Fibroblast of lung (primary cell): ENCODE measurements at places on chromosomes 16 and 17.

DNA sequence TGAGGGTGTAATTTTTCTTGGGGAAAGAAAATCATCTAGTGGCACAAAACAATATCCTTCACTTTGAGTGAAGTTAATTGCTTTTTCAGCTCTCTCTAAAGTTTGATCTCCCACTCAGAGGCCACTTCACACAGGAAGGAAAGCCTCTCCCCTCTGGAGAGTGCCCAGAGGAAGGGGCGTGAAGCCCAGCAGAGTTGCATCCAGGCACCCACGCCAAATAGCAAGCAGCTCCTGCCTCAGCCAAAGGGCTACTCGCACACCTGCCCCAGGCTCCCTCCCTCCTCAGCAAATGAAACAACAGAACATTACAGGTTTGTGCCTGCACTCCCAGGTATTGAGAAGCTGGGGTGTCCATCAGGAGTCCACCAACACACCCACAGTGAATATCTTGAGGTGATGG is 183.0 kb upstream of the RPL38 start:
- DNase-seq, result no peak

- no peak for DNase-seq
These were observed 29.5 kb upstream of the CREBBP start for GRCh38 chr16:3909791-3910583.

DNA sequence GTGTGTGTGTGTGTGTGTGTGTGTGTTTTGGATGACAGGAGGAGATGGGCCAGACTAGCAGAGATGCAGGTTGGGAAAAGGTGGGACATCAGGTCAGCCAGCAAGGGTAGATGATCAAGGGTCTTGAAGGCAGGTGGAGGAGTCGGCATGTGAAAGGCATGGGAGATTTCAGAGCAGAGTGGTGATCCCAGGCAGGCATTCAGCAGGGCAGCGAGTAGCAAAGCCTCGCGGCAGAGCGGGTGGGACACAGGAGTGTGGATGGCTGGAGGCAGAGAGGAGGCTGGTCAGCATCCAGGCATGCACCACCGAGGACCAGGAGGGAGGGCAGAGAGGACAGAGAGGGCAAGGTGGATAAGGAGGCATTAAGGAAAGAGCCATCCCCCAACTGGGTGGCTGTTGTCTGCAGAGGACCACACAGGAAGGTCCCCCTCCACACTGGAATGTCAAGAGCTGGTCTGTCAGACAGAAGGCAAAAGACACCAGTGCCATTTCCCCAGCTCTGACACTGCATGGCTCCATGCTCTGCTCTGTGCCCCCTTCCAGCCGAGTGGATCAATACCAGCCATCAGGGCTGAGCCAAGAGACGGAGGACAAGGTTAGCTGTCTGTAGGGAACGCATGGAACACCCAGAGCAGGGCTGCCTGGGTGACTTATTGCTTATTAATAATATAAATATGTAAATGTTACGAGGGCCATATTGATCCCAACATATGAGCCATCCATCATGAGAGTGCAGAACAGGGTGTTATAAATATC is 74.8 kb upstream of the RPL38 start:
- DNase-seq, result no peak

GRCh38 chr17:49409066-49409465 is 5.6 kb downstream of the PHB1 start:
- no peak for DNase-seq

GRCh38 chr17:3818786-3819185 is 17.8 kb upstream of the ITGAE start:
- DNase-seq, result no peak

DNA sequence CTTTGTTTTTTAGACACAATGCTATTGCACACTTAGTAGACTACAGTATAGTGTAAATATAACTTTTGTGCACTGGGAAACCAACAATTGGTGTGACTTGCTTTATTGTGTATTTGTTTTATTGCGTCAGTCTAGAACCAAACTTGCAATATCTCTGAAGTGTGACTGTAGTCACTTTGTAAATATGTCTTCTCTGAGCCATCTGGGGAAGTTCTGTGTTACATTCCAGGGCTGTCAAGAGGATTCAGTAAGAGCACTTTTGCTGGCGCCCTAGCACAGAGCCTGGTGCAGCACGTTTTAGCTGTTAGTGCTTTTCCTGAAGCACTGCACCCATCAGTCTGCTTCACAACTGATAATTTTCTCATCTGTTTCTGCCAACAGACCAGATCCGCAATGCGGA is 73.2 kb downstream of the NT5M start:
- no peak for DNase-seq

DNA sequence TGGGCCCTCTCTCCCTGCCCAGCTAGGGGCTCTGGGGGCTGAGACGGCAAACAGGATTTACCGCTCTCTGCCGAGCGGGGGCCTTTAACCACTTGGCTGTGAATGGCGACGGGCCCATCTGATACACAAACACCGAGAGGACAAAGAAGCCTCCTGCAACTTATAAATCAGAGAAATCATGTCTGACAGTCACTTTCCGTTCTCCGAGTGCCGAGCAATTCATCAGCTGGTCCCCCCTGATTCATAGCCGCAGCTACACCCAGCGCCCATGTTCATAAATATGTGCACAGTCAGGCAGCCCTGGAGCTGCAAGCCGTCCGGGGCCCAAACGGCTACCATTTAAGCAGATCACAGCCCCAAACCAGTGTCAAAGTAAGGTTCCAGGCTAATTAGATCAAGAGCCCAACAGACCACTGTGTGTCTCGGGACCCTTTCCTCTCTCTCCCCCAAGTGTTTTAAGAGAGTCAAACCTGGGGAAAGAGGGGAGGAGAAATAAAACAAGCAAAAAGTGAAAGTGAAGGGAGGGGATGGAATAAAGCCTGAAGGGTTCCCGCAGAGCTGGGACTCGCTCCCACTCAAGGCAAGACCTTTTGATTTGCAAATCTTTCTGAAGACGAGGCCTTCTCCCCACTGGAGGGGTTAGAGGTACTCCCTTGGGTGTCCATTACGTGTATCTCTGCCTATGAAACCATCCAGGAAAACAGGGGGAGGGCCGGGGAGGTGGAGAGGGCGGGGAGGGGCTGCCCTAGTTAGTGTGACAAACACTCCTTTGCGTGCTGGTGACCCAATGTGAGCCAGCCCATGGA is 154.7 kb downstream of the C16orf78 start:
- DNase-seq, result peak; percentile 65

DNA sequence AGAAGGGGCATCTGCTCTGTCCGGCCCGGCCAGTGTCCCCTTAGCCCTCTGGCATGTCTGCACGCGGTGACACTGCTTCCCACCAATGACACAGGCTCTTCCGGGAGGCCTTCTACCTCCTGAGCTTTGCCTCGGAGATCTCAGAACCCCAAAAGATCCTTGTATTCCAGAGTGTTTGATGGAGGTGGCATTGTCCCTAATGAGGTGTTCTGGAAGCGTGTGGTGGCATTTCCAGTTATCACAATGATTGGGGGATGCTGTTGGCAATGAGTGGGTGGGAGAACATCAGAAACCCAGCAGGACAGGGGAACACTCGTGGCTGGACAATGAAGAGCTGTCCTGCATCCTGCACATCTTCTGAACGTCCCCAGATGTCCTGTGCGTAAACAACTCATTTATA is 198.0 kb downstream of the XYLT1 start:
- DNase-seq, result no peak

GRCh38 chr17:77280304-77281121 is 139.7 kb downstream of the SEC14L1 start:
- peak; percentile 88 for DNase-seq

GRCh38 chr17:73646409-73647300 is 2.4 kb upstream of the SDK2 start:
- no peak for DNase-seq

DNA sequence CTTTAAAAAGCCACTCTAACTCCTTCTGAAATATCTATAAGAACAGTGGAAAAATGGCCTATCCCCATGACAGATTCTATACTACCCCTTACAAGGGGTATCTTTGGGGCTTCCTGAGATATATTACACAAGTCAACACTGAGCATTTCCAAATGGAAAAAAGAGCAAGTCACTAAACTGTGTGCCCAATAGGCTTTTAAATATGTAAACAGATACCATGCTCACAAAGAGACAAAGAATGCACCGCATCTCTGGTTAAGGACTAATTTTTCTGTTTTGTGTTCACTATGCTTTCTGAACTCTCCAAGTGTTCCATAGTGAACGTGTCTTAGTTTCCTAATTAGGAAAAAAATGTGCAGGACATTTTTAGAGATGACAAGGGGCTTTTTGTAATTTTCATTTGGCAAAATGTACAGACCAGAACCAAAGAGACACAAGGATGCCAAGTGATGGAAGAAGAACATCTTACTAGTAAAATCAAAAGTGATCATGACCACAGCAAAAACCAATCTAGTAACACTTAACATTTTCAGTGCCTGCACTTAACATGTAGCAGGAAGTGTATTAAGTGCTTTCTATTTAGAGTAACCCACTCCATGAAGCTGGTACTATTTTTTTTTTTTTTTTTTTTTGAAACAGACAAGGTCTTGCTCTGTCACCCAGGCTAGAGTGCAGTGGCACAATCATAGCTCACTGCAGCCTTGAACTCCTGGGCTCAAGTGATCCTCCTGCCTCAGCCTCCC is 21.5 kb downstream of the MYH11 start:
- no peak for DNase-seq

GRCh38 chr17:42760652-42761581 is at the start of gene RAMP2:
TSS of gene RAMP2 (plus strand) at chr17:42761227. CDS start at chr17:42761262, 35 bp downstream.
- peak; percentile 10 for DNase-seq

DNA sequence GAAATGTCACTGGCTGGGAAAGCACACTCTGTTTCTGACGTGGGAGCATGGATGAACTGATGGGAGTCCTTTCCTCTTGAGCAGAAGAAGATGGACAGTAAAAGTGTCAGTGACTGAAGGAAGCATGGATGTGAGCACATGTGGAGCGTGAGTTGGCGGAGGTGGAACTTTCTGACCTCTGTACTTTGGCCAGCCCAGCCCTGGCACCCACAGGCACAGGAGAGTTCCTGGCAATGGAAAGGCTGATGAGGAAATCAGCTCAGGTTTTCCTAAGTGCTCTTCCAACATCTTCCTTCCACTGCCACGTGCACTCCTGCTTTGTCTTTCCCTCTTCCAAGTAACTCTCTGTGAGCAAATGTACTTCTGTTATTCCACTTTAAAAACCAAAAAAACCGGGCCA is 276.8 kb downstream of the NTN1 start:
- no peak for DNase-seq

DNA sequence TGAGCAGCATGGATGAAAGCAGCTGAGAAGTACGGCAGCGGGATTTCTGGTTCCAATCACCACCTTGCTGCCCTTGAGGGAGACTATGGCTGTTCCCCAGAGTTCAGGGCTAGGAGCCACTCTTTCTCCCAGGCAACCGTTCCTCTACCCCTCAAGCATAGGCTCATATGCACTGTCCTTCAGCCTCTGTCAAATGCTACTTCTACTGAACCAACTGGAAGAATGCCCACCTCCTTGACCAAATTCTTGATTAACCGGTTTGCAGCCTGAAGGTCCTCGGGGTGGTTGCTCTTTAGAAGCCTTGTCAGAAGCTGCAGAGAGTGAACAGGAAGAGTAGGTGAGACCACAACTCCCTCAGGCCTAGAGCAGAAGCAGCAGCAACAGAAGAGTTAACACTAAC is 23.8 kb downstream of the GGA2 start:
- DNase-seq, result no peak

GRCh38 chr17:48718227-48718760 is 4.0 kb downstream of the PRAC1 start:
- no peak for DNase-seq

DNA sequence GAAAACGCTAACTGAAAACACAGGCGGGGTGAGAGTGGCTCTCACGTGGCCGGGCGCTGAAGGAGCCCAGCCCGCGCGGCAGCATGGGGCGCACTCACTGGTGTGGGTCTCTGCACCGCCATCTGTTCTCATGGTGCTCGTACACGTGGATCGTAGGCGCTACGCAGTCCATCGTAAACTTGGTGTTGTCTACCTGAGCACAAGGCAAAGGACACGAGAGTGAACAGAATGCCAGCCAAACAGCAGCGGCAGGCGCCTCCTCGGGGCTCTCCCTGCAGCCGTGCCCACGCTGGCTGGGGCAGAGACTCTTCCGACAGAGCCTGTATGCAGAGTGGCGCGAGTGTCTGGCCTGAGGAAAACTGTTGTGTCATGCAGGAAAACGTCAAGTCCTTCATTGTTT is 19.1 kb downstream of the EMC8 start:
- no peak for DNase-seq

DNA sequence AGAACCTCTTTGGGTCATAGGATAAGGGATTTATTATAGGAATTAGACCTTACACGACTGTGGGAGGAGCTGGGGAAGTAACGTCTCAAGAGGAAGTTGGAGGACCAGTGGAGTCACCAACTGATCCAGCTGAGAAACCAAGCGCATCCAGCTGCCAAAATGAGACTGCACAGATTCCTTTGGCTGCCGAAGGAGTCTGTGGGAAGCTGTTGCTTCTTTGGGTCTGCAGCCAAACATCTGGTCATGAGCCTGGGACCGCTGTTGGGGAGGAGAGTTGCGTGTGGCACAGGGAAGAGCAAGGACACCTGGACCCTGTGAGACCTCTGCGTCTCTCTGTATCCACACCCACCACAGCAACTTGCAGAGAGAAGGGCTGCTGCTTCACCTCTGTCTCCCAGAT is 2.4 kb upstream of the NACA2 start:
- no peak for DNase-seq

DNA sequence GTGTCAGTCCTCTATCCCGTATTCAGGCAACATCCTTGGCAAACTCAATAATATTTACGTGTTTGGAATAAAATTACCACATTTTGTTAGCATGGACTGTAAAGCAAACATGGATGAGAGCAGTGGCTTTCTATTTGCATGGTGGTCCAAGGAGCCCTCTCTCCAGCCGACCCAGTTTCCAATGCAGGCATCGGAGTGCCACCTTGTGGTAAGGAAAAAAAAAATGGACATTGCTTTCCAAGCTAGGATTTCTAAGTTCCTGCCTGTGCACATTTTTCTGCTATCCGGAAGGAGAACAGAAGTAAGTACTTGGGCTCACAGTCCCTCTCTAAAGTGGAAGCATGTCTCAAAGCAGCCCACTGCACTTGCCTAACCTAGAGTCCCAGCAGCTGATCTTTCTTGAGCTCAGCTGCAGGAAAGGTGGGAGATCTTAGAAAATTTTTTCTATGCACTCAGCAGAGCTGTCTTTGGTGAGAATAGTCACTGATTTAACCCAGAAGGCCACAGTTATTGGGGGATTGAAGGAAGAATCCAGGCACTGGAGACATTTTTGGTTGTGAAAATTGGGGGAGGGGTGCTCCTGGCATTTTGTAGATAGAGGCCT is 46.0 kb upstream of the ERCC4 start:
- peak; percentile 7 for DNase-seq

DNA sequence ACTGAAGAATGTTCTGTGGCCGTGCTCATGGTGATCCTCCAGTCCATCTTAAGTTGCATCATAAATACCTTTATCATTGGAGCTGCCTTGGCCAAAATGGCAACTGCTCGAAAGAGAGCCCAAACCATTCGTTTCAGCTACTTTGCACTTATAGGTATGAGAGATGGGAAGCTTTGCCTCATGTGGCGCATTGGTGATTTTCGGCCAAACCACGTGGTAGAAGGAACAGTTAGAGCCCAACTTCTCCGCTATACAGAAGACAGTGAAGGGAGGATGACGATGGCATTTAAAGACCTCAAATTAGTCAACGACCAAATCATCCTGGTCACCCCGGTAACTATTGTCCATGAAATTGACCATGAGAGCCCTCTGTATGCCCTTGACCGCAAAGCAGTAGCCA is 36.8 kb upstream of the KCNJ2 start:
- DNase-seq, result no peak

GRCh38 chr16:58999762-59000161 is 265.6 kb upstream of the GOT2 start:
- DNase-seq, result no peak

GRCh38 chr16:1029259-1029545 is 43.3 kb upstream of the SSTR5 start:
- no peak for DNase-seq

- DNase-seq, result peak; percentile 53
These were observed 88.7 kb downstream of the AXIN2 start for GRCh38 chr17:65472666-65473309.
